ENCODE measurements at places on chromosomes 16 and 17. TPM values are rescaled to one million over a fixed set of nuclear protein-coding genes. Genes with fewer than 3 reads are reported as not detected.
A peak's percentile ranks its signal among the peaks of the same experiment; 100 is the strongest.

- DNase-seq: no peak
These were observed 2.1 kb upstream of the MRPL28 start for GRCh38 chr16:372302-372983.

GRCh38 chr17:47745037-47745380 lies 12.0 kb downstream of the TBX21 start:
- no peak for DNase-seq

DNA sequence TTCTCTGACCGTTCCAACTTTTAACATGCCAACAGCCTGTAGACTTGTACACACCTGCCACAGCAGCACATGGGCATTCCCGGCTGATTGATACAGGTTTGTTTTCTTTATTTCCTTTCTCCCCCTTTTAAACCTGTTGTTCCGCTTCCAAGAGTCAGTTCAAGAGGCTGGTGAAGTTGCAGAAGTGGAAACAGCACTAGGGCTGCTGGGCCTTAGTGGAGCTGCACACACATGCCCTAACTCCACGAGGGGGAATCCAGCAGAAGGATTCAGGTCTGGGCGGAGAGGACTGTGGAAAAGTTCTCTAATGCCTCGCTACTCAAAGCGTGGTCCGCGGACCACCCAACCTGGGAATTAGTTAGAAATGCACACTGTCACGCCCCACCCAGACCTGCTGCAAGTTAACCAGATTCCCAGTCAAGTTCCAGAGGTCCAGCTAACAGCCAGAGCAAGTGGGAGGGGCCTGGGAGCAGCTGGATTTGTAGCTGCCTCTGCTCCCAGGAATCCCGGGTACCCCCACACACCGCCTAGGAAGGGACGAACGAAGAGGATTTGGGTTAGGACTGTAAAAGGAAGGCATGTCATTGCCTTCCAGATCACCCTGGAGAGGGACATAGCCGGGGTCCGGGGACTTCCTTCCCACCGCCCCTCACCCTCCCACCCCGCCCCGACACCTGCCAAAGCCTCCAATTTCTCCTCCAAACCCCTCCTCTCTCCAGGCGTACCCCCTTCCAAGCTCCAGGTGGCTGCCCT lies 542 bp downstream of the SLC39A11 start:
- no peak for DNase-seq

DNA sequence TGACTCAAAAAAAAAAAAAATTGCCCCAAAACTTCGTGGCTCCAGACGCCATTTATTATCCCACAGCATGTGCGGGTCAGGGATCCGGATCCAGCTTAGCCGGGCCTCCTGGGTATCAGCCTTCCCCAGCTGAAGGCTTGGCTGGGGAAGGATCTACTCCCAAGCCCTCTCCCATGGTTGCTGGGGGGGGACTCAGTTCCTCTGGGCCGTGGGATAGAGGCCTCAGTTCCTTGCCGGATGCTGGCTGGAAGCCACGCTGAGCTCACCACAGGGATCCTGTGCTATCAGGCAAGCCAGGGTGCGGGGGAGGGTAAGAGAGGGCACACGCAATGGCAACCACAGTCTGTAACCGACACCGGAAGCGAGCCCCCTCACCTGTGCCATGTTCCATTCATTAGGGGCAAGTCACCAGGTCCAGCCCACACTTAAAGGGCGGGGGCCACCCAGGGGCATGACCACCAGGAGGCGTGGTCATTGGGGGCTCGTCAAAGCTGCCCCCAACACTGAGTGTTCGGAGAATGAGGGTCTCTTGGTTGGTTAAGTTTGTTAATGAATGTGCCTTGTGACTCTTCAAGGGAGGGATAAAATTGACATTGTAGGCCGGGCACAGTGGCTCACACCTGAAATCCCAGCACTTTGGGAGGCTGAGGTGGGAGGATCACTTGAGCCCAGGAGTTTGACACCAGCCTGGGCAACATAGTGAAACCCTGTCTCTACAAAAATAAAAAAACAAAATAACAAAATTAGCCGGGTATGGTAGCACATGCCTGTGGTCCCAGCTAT lies 210.0 kb upstream of the GSE1 start:
- DNase-seq: peak; percentile 37

GRCh38 chr17:42138749-42139492 lies 15.9 kb downstream of the RAB5C start:
- no peak for DNase-seq

DNA sequence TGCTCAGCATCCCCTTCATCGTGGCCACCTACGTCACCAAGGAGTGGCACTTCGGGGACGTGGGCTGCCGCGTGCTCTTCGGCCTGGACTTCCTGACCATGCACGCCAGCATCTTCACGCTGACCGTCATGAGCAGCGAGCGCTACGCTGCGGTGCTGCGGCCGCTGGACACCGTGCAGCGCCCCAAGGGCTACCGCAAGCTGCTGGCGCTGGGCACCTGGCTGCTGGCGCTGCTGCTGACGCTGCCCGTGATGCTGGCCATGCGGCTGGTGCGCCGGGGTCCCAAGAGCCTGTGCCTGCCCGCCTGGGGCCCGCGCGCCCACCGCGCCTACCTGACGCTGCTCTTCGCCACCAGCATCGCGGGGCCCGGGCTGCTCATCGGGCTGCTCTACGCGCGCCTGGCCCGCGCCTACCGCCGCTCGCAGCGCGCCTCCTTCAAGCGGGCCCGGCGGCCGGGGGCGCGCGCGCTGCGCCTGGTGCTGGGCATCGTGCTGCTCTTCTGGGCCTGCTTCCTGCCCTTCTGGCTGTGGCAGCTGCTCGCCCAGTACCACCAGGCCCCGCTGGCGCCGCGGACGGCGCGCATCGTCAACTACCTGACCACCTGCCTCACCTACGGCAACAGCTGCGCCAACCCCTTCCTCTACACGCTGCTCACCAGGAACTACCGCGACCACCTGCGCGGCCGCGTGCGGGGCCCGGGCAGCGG lies 3.2 kb downstream of the UTS2R start:
- no peak for DNase-seq

Gene CLEC10A
- total RNA-seq: not detected

Gene CD79B
- 28.7 TPM for total RNA-seq

DNA sequence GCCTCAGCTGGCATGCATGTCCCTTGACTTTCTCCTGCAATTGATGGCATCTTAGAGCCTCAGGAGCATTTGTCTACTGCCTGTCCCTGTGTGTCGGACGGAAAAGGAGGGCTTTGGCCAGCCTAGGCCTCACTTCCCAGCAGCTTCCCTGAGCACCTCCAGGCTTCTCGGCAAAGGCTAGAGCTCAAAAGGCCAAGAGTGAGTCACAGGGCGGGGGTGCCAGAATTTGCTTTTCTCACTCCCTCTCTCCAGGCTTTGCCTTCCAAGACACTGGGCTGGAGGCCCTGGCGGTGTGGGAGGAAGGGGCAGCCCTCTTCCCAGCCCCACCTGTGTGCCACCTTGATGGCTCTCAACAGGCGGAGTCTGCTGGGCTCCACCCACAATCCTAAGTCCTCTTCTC lies 107.3 kb upstream of the MAF start:
- no peak for DNase-seq

Gene CENPX
- total RNA-seq: 47.8 TPM

DNA sequence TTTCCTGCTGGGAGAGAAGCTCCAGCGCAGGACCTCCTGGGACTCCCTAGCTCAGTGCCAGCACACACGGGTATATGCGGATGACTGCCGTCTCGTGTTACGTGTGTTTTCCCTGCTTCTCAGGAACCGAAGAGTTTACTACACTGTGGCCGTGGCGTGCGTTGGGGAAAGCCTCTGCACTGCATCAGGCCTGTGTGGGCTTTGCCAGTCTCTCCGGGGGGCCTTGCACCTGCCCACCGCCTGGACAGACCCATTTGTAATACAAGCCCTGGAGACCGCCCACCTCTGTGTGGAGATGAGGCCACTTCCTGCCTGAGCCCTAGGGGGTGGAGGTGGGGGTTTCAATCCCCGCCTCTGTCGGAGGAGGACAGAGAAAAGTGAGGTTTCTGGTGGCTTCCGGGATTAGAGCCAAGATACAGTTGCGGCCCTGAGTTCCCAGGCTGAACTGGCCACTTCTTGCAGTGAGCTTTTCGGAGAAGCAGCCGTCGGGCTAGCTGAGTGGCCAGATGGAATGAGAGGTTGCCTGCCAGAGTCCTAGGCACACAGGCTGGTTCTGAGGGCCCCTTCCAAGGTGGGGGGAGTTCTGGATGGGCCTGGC lies 43.4 kb upstream of the GSE1 start:
- no peak for DNase-seq

DNA sequence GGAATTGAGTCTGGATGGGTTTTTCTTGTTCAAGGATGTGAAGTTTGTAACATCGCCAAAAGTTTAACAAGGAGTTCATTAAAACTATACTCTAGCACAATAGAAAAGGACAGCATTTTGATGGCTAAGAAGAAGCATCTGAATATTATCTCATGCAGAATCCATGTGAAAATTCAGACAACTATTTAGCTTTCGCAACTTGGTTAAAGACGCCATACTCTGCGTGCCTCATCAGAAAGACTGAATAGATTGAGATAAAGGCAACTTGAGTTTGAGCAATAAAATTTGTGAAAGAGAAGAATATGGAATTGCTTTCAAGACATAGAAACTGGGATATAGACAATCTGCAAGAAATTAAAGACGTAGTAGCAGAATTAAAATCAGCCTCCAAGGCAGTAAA lies 151.1 kb upstream of the MYOCD start:
- DNase-seq: no peak

DNA sequence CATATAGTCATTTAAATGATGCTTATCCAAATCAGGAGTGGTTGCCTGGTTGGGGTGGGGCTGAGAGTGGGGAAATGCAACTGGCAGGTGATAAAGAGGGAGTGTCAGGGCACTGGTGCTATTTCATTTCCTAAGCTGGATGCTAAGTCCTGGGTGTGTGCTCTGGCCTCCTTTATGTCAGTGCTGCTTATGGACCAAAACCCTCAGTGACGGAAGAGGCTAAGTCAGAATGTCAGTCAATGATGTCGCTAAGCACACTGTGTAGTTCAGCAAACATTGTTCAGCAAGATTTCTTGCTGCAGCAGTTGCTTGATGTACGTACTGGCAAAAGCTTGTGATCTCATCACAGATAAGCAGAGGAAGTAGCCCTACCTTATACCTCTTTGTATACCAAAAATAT lies 16.4 kb upstream of the FLCN start:
- DNase-seq: no peak

DNA sequence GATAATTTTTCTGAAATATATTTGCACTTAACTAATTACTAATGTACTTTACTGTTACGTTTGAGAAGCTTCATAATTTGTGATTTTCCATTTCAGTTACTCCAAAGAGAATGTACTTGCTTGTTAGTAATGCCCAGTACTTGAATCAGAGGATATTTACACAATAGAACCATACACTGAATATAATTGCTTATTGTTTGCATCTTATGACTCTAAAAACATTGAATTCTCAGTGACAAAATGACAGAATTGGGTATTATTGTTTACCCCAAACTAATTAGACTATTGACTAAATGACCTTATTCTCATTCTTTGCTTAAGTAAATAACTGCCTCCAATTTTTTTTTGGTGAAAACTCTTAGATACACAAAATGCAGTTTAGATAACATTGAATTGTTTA lies 8.9 kb downstream of the CCP110 start:
- DNase-seq: no peak

- no peak for DNase-seq
These were observed 30.2 kb downstream of the WDR59 start for GRCh38 chr16:74954763-74955162.
